HCEC 1CT (cell line): ENCODE measurements at places on chromosomes 12 and 14.

DNA sequence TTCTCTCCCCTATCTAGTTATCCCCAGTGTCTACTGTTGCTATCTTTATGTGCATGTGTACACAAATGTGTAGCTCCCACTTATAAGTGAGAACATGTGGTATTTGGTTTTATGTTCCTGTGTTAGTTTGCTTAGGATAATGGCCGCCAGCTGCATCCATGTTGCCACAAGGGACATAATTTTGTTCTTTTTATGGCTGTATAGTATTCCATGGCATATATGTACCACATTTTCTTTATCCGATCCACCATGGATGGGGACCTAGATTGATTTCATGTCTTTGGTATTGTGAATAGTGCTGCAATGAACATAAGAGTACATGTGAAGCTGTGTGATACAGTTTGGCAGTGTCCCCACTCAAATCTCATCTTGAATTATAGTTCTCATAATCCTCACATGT lies 218.1 kb downstream of the KSR2 start:
- DNase-seq = no peak

- DNase-seq = no peak
Measured at GRCh38 chr12:57524814-57525614, 2.4 kb downstream of the MBD6 start.

DNA sequence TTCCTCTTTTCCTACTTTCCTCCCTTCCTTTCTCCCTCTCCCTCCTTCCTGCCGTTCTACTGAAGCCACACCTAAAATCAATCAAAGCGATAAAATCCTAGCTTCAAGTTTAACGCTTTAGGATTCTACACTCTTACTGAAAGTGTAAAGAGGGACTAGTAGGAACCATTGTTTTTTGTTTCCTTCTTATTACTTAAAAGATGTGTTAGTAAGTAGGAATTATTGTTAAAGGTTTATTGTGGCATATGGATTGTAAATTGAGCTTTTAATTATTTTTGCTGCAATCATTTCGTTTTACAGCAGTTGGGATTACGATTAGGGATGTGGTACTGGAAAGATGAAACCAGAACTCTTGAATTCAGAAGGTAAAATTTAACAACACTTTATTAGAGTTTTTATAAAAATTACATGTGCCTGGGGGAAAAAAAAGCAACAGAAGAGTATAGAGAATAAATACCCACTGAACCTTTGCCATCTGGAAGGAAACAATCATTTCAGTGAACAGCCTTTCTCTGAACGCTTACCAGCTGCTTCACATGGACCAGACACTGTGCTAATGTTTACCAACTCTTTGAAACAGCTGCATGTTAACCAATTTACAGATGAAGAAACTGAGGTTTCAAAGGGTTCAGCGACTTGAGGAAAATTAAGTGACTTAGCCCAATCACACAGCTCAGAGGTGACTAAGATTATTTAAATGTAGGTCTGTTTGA lies 1.0 kb downstream of the PPP1R36 start:
- DNase-seq = no peak

DNA sequence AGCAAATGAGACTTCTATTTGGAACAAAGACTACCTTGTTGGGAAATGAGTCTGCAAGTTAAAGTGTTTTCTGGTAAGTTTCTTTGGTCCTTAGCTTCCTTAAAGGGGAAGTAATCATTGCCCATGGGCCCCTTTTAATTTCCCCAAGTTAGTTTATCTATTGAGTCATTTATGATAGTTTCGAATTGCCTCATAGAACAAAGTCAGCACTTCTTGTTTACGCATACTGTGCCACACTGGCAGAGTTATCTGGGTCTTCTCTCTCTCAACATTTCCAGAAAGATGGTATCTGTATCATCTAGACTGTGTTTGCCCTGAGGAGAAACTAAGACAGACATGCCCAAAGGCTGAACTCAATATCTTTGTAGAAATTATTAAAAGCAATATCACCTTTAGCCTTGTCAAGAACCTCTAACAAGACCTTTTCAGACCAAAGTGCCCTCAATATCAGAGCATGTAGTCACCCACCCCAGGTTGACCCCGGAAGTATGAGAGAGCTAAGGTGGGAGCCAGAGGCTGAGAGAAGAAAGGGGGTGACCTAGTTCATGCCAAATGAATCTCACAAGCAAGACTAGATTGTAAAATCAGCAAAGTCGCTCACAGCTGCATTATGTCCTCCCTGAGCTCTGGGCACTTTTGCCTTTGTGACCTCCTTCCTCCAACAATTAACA lies 40.0 kb downstream of the GPR65 start:
- no peak for DNase-seq

DNA sequence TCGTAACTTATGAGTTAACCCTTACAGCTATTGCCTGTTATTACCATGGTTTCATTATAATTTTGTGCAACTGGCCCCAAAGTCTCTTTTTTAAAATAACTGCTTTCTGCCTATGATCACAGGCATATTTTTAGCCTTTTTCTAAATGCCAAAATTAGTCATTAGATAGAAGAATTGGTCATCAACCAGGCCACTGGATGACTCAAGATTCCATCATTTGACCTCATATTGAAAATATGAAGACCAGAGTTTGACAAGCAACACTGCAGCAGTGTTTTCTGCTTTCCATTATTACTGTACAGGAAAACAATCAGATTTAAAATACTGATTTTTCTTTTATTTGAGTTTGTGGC lies 54.7 kb upstream of the OTOGL start:
- peak; percentile 94 for DNase-seq

DNA sequence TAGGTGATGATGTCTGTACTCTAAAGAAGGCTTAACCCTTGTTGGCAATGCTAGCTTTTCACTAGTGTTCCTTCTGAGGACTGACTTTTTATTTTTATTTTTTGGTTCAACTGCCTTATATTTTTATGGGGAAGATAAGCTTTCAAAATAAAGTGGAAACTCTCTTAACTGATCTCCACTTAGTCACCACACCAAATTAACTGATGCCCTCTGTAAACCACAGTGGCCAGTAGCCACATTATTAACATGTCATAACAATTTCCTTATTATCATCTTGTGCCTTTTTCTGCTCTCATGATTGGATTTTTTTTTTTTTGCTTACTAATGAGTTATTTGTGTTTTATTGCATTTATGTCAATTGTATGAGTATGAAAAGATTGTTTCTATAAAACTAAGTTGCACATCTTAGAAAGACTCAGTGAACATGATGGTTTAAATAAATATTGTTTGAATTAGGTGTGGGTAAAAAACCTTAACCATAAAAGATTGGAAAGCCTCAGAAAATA lies 56.9 kb downstream of the SCFD1 start:
- DNase-seq = no peak

GRCh38 chr12:11639454-11639853 lies 10.0 kb upstream of the ETV6 start:
- no peak for DNase-seq

GRCh38 chr12:63805704-63806672 lies 26.3 kb downstream of the RXYLT1 start:
- DNase-seq = no peak

GRCh38 chr12:120842595-120842994 lies 61.6 kb downstream of the SPPL3 start:
- no peak for DNase-seq

- DNase-seq = peak; percentile 77
Measured at GRCh38 chr12:88638966-88639760, 58.9 kb upstream of the KITLG start.

GRCh38 chr14:95385701-95386100 lies 66.0 kb upstream of the CLMN start:
- no peak for DNase-seq

- DNase-seq = no peak
Measured at GRCh38 chr14:85129921-85130320, 400.0 kb upstream of the FLRT2 start.

- DNase-seq = no peak
Measured at GRCh38 chr14:50122291-50122690, 5.9 kb upstream of the VCPKMT start.

DNA sequence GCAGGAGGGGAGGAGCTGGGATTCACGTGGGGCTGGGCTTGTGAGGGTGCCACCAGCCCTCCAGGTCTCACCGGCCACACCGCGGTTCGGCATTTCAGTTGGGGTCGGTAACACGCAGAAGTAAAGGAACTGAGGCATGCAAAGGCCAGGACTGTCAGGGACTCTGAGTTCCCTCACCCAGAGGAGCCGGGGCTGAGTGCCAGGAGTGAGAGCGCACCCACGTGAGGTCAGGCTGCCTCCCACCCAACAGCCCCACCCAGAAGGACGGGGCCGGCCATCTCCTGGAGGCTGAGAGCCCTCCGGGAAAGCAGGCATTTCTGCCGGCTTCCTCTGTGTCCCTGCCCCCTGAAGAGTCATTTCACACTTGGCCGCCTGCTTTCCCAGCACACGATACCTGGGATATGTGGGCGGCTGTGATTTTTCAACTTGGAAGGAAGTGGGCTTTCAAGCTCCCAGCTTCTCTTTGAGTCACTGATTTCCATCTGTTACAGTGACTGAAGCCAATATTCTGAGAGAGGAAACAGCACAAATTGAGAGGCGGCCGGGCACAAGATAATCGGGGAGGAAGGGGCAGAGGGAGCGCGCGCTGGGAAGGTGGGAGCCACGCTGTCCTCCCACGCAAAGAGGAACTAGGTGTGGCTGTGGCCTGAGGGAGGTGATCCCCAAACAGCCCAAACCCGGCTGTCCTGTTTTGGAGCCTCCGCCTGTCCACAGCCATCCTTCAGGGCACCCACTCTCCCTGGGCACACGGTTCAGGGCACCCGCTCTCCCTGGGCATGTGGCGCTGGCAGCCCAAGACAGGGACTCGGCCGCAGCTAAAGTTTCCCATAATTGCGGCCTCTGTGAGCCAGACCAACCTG lies 19.0 kb downstream of the GALNT9 start:
- no peak for DNase-seq

DNA sequence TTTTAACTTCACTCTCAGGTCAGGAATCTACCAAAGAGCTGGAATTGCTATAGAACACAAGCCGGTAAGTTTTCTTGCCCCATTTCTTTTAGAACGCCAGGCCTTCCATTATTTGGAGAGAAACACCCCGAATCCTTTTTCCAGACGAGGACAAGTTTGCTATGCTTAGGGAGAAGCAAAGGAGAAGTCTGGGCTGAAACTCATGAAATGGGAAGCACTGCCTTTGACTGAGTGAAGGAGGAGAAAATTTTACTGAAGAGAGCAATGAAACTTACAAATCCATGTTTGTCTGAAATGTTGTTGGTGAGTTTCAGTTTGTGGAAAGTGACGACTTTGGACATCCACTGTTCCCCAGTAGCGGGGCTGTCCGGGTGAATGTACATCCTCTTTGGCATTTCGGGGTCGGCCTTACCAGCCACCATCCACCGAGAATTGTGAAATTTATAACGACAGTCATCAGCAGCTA lies 3.3 kb downstream of the TBX3 start:
- DNase-seq = no peak

DNA sequence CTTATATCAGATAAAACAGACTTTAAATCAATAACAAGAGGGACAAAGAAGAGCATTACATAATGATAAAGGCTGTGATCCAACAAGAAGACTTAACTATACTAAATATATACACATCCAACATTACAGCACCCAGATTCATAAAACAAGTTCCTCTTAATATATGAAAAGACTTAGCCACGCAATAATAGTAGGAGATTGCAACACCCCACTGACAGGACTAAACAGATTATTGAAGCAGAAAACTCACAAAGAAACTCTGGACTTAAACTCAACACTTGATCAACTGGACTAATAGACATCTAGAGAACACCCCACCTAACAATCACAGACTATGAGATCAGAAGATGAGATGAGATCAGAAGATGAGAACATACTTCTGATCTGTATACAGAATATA lies 5.7 kb upstream of the CLEC14A start:
- DNase-seq = no peak

DNA sequence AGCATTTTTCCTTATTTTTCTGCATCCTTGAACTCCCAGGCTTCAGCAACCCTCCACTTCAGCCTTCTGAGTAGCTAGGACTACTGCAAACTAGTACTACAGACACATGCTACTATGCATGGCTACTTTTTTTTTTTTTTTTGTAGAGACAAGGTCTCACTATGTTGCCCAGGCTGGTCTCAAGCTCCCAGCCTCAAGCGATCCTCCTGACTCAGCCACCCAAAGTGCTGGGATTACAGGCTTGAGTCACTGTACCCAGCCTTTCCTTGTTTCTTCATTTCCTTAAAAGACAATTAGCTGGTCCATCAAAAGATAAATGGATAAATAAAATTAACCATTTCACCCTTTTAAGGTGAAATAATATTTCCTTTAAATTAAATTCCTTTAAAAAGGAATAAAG lies 205.8 kb downstream of the SPTSSA start:
- no peak for DNase-seq
